ENCODE measurements at places on chromosomes 12 and 14.

DNA sequence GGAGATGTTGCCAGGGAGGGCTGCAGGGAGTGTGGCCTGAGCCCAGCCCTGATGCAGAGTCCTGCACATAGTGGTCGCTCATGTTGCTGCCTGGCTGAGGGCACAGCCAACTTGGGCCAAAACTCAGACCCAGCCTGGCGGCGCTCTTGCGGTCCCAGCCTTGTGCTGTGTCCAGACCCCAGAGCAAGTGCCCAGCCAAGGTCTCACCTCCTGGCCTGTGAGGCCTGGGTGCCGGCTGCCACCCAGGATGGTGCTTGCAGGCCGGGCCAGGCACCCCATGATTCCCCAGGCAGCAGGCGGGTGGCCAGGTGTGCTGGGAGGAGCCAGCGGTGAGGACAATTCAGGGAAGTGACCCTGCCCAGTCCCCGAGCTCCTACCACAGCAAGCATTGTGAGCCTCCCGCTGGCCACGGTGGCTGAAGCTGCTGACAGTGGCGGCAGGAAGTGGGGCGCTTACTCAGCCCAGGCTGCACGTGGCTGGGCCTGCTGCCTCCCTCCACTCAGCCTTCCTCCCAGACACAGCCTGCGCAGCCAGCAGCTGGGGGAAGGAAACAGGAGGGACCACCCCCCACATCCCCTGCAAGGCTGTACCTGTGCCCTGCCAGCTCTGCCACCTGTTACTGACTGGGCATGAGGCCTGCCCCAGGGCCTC, 17.7 kb upstream of the PGF start:
- no peak for DNase-seq

DNA sequence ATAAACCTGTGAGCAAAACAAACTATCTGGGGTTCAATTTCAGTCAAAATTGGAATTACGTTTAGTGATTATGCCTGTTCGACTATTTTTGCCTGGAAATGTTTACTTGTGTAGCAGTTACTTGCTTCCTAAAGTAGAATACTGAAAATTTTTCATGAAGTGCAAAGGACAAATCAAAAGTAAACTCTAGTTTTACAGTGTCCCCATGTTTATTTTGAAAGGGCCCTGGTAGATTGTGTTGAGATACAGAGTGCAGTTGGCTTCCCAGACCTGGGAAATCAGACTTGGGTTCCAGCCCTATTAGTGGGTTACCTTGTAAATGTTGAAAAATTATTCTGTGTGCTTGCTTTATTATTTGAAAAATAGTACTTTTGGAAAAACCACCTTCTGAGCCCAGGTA, 17.3 kb downstream of the KLRB1 start:
- no peak for DNase-seq

DNA sequence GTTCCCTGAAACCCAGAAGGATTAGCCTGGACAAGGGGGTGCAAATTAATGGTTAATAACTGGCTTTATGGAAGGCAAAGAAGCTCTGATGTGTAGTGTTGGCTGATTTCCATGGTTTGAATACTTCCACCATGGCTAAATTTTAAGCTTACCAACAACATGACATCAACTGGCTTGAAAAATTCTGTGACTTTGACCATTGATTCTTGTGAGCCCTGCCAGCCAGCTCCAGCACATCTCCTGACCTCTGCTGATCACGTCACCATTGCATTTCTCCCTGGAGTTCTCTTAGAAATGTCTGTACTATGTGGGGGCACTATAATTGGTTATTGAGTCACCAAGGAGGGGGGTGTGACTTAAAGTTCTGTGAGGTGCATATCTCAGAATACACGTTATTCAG, 171.2 kb downstream of the MYRFL start:
- DNase-seq, result no peak

GRCh38 chr12:131896811-131897270, 2.4 kb downstream of the ULK1 start:
- no peak for DNase-seq

- DNase-seq, result no peak
Observed at GRCh38 chr14:51533872-51534553, 117.7 kb upstream of the FRMD6 start.

DNA sequence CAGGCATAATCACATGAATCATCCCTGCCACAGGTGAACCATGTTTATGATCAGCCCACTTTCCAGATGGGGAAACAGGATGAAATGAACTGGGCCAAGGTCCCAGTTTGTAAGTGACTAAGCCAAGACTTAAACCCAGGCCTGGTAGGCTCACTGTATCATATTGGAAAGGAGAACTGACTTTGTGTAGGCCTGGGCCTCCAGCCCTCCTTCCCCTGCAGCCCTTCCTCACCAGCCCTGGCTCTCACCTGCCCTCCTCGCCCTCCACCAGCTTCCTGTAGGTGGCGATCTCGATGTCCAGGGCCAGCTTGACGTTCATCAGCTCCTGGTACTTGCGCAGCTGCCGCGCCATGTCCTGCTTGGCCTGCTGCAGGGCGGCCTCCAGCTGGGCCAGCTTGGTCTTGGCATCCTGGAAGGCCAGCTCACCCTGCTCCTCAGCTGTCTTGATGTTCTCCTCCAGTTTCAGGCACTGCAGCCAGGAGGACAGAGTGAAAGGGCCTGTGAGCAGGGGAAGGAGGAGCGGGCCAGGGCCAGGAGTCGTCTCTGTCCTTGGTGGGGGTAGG, 19.8 kb downstream of the KRT80 start:
- DNase-seq, result peak; percentile 11

- peak; percentile 77 for DNase-seq
Observed at GRCh38 chr14:75205591-75205990, 29.2 kb upstream of the TMED10 start.

GRCh38 chr14:99029916-99030305, 242.1 kb downstream of the BCL11B start:
- no peak for DNase-seq

GRCh38 chr12:102169922-102170621, 27.6 kb downstream of the PMCH start:
- DNase-seq, result peak; percentile 22

DNA sequence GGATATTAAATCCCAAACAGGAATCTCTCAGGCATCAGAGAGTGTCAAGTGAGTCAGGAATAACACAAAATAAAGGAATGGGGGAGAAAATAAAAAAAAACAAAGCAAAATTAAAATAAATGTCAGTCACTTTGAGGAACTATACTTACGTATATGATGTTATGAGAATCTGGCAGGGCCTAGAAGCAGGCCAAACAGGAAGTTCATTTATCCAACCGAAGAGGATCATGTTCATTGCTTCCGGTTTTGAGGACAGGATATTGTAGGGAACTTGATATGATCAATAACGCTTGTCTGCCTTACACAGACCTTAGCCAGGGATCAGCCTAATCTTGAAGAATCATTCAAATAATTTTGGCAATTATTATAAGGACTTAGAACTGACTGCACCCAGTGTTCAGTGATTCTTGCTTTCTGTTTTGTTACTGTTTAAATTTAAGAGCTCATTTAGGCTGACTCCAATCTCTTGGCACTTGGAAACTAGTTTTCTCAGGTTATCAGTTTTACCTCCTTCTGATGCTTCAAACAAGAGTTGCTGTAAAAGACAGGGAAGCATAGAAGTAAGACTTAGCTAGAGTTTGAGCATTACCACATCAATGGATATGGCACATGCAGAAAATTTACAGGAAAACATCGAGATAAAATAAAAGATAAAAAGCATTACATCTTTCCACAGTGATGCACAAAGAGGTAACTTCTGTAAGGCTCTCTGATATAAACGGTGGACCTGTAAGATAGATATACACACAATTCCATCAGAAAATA, 53.4 kb downstream of the ZFC3H1 start:
- no peak for DNase-seq

DNA sequence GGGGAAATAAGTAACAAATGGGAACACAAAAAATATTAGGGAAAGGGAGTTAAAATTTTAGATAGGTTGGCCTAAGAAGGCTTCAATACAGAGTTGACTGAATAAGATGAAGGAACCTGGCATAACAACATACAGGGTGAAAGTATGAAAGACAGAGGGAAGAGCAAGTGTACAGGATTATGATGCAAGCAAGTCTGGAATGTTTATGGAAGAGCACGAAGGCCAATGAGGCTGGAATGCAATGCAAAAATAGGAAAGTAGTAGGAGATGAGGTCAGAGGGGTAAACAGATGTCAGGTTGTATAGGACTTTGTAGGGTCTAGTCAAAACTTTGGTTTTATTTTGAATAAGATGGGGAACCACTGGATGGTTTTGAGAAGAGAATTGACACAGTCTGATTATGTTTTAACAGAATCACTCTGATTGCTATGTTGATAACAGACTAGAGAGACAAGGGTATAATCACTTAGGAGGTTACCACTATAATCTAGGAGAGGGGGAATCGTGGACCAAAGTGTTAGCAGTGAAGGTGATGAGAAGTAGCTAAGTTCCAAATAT, 96.8 kb downstream of the OSBPL8 start:
- peak; percentile 49 for DNase-seq

DNA sequence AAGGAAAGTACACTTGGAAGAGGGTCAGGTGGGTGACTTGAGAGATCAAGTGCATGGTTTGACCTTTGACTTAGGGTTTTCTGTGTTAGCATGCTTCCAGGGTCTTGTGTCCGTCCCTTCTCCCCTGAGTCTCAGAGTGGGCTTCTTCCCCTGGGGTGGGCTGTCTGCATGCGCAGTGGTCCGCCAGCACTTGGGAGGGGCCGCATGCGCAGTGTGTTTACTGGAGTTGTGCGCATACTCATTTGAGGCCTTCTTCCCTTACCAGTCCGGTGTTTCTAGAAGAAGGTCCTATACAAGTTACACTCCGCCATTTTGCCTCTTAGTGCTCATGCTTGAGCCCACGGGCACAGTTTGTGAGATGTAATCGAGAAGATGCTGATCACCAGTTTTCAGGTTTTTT, 58.5 kb downstream of the RIN3 start:
- DNase-seq, result no peak

DNA sequence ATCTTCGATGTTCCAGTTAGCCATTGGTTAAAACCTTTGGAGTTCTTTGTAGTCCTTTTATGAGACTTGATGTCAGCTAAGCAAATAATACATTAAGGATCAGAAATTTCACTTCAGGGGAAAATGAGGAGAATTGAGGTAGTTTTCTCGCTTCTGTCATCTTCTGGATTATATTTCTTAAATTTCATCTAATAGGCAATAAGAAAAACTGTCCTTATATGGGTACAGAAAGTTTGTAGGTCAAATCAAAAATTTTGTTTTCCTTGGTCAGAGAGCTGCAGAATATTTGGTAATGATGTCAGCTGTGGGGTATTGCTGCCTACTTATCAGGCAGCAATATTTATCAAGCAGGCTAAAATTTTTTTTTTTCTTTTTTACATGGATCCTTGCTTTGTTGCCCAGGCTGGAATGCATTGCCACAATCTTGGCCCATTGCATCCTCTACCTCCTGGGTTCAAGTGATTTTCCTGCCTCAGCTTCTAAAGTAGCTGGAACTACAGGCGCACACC, 37.1 kb downstream of the RIMKLB start:
- no peak for DNase-seq

GRCh38 chr12:76449583-76449982, 101.4 kb upstream of the BBS10 start:
- DNase-seq, result peak; percentile 83

DNA sequence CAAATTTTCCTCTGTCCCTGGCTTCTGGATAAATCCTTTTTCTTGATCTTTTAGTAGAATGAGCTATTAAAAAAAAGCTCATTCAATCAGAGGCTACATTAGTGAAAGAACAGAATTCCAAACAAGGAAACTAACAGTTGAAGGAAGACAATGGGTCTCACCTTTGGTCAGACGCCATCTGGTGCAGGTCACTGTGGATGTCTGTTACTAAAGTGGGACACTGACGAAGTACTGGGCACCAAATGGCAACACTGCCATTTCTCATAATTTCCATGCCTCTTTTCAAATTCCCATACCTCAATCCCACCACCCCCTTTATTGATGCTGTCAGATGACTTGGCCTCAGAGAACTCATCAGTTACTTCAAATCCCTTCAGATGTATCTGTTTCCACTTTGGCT, 24.5 kb upstream of the ARID2 start:
- DNase-seq, result no peak

DNA sequence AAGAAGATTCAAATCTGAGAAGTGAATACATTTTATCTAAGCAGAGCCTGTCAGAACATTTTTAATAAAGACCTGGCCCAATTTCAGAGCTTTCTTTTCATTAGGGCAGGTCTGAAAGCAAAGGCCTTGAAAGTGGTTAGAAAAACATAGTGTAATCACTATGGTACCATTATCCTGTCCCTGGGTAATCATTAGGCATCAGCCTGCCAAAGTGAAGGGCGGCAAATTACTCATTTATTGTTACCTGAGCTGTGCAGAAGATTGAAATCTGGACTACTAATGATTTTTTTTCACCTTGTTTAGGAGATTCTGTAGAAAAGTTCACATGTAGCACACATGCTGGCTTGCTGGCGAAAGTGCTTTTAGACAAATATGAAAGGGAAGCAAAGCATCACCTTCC, 92.6 kb upstream of the PRKD1 start:
- DNase-seq, result no peak

Measured in HCEC 1CT (cell line).